Naive thymus-derived CD8-positive, alpha-beta T cell (primary cell): ENCODE measurements at places on chromosomes 1 and 21. TPM values are rescaled to one million over a fixed set of nuclear protein-coding genes. Genes with fewer than 3 reads are reported as not detected.

The KRTAP13-2 gene
- not detected for total RNA-seq

The RLF gene
- 25.9 TPM for total RNA-seq

- H3K27me3 ChIP-seq: no peaks in the 10 kb centered on the region
- peaks cover 46% of the 10 kb centered on the region for H3K4me1 ChIP-seq
- H3K27ac ChIP-seq: no peak overlapping the region
Observed at GRCh38 chr1:54259546-54260140, 59.7 kb downstream of the MRPL37 start.

DNA sequence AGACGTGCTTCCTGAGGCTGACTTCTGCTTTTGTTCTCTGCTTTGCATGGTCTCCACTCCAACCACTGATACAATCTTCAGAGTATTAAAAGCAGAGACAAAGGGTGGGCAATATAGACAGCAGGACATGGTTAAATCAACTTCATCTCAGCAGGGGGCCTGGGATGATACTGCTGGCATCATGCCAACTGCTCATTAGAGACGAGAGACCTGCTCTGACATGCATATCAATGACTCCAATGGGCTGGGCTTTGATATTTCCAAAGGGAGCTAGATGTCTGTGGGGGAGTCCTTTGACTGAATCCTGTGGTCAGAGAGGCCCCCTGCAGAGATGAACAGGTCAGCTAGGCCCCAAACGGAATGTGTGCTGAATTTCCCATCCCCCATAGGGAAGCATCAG, 106.6 kb downstream of the ACTL8 start:
- H3K36me3 ChIP-seq: no peaks in the 10 kb centered on the region
- peaks cover 4% of the 10 kb centered on the region for H3K27me3 ChIP-seq
- no peak overlapping the region for H3K4me3 ChIP-seq
- peaks cover 1% of the 10 kb centered on the region for H3K4me1 ChIP-seq
- H3K27ac ChIP-seq: no peak overlapping the region

DNA sequence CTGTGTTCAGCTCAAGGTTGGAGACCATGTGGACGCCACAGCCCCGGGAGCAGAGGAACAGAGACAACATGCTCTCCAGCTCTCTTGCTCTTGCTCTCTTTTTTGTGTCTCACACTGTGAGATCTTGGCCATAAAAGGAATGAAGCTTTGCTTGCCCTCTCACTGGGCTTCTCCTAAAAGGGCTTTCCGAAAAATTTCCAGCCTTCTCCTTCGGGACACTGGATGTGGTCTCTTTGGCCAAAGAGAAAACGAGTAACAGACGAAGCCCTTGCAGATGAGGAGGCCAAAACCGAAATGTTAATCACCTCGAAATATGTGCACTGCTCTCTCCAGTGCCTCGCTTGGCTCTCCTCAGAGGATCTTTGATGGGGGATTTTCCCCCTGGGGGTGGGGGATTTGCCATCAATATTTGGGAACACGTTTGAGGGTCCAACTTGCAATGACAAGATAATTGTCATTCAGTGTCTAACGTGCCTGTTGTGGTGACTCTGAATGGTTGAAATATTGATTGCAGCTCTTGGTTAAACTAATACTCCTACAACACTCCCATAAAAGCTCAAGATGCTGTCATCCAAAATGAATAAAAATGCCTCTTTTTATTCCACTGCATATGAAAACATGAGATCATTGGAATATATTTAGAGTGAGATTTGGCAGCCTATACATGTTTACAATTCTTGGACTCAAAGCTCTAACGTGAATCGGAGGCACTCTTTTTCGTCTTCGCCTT, 68.6 kb upstream of the ANGPTL1 start:
- H3K4me1 ChIP-seq: no peaks in the 10 kb centered on the region
- no peaks in the 10 kb centered on the region for H3K36me3 ChIP-seq
- H3K27me3 ChIP-seq: peaks cover 21% of the 10 kb centered on the region
- H3K27ac ChIP-seq: no peak overlapping the region
- H3K4me3 ChIP-seq: no peak overlapping the region

DNA sequence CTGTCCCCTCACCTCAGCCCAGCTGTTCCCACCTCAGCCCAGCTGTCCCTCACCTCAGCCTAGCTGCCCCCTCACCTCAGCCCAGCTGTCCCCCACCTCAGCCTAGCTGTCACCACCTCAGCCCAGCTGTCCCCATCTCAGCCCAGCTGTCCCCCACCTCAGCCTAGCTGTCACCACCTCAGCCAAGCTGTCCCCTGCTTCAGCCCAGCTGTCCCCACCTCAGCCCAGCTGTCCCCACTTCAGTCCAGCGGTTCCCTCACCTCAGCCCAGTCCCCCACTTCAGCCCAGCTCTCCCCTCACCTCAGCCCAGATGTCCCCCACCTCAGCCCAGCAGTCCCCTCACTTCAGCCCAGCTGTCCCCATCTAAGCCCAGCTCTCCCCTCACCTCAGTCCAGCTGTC, 88.4 kb upstream of the CSF3R start:
- no peaks in the 10 kb centered on the region for H3K36me3 ChIP-seq
- no peaks in the 10 kb centered on the region for H3K4me1 ChIP-seq
- H3K4me3 ChIP-seq: no peak overlapping the region
- DNase-seq: no peak
- H3K27me3 ChIP-seq: peaks cover 6% of the 10 kb centered on the region
- no peak overlapping the region for H3K27ac ChIP-seq

DNA sequence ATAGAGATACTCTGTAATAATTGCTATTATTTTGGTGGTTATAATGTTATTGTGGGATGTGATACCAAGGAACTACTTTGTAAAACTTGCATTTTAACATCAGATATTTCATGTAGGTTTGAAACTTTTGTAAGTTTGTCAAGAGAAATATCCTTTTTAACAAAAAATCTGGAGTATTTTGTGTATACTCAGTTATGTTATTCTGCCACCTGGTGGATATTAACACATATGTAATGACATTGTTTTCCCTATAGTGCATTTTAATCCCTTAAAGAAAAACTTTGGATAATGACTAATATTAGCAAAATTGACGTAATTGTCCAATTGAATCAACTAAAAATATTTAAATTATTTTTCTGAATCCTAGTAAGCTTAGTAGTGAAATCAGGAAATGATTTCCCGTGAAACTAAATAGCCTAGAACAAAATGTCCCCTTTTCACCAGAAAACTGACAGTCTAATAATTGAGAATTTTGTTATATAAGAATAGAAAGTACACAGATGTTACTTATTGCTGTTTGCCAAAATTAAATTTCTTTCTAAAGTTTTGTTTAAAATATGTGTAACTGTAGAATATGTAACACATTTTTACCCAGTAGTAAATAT, 39.6 kb downstream of the KCTD3 start:
- DNase-seq: no peak
- no peak overlapping the region for H3K27ac ChIP-seq
- no peak overlapping the region for H3K4me3 ChIP-seq
